ENCODE measurements at places on chromosomes 4 and X.

GRCh38 chrX:17788439-17788838, 51.1 kb downstream of the SCML1 start:
- DNase-seq = no peak

- no peak for DNase-seq
Observed at GRCh38 chrX:15781961-15782699, 8.2 kb upstream of the ZRSR2 start.

DNA sequence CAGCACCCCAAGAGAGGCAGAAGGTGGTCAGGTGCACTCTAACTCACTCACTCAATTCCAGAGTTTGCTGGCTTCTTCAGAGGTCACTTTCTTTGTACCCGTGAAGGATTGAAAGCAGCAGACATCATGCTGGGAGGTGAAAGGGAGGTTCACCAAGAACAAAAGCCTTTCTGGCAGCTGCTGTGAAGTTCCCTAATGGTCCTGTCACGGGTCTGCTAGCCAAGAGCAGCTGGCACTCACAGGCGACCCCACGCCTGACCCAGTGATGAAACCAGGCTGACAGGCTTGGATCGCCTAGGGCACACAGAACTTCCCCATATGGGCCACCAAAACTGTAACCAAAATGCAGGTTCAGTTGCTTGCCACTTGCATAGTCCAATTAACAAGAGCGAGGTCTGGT, 11.8 kb downstream of the NUDT11 start:
- DNase-seq = no peak

DNA sequence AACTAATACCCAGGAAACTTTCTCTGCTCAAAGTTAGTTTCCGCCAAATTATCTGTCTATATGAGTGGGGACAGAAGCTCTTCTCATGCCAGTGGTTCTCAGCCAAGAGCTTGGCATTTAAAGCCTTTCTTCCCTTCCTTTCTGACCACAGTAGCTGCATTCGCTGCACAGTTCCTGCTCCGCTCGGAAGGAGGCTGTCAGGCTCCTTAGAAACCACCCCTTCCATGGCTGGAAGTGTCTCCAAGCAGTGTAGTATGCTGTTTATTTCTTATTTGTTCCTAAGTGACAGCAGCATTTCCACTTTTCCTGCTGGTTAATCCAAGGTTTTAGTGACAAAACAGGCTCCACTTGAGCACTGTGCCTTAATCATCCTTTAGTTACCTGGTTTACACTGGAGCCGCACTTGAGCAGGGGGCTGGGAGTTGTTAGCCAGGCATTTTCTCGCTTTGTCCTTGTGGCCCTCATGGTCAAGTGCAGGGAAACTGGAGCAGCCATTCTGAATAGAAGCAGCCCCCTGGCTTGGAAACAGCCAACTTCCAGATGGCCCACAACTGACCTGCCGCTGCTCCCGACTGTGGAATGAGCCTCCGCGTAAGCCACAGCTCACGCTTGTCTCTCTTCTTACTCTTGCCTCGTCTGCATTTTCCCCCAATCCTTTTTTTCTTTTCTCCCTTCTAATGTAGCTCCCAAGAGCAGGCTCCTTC, 739.4 kb upstream of the TENM3 start:
- no peak for DNase-seq

- no peak for DNase-seq
Observed at GRCh38 chr4:8856835-8857621, 14.6 kb downstream of the HMX1 start.

DNA sequence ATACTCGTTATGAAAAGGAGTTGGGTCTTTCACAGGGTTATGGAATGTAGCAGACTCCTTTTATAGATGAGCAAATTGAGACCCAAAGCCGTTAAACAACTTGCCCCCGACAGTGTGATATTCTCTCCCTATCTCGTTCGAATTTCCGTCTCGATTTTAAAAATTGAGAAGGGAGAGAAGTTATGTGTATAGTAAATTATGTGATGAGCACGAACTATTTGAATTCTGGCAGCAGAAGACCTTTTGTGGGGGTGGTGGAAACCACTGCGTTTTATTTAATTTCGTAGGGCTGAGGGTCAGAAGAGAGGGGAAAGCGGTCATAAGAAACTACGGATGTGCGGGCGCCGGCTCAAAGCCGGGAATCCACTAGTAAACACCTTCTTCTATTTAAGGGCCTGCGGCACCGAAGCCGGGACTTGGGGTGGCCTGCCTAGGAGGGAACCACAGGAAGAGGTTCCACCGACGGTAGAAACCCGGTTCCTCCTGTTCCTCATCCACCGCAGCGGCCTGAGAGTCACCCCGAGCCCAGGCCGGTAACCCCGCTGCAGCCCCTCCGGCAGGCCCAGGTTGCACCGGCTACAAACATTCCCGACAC, 1.5 kb upstream of the DDX3X start:
- peak; percentile 11 for DNase-seq

- DNase-seq = no peak
Observed at GRCh38 chrX:45400027-45400779, 199.5 kb upstream of the DIPK2B start.

- no peak for DNase-seq
Observed at GRCh38 chr4:37502070-37502469, 184.1 kb downstream of the RELL1 start.

GRCh38 chr4:102543030-102543928, 42.1 kb downstream of the NFKB1 start:
- no peak for DNase-seq

DNA sequence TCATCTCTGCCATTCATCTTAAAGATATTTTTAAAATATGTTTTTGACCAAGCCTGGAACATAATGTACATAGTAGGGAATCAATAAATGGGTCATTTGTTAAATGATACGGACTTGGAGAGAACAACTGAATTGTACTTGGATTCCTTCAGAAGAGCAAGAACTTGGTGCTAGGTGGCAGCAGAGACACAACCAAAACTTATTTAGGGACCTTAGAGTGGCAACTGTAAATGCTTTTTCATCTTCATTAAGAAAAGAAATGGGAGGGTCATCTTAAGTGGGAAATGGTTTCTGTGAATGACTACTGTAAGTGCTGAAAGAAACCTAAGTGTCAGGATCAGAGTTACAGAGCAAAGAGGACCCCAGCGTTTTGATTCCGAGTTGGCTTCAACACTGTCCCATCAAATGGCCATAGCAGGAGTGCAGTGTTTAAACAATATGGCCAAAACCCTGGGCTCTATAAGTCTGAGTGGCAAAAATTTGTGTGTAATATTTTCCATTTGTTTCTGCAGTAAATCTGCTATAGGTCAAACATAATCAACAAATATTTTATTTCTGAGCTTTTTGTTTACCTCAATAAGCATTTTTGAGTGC, 213.6 kb downstream of the PALLD start:
- DNase-seq = no peak

DNA sequence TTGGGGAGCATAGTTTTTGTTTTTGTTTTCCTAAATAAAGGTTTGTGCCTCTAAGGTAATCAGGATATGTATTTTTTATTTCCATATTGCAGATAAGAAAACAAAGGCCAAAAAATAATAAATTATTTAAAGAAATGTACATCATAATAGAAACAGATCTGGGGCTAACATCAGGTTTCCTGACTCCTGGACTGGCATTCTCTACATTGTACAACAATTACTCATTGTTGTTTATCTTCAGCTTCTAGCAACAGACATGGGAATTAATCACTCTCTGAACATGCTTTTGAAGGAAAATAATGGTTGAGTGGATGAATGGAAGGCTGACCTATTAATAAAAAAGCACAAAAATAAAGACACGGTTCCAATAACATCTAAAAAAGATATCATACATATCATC, 146.2 kb downstream of the KCNIP4 start:
- DNase-seq = no peak

GRCh38 chr4:98261405-98262291, 464 bp downstream of the RAP1GDS1 start:
- DNase-seq = peak; percentile 6

GRCh38 chr4:36099509-36099908, 144.8 kb downstream of the ARAP2 start:
- DNase-seq = no peak

GRCh38 chrX:155871934-155872333, 9.2 kb upstream of the VAMP7 start:
- DNase-seq = no peak

GRCh38 chr4:38532908-38533499, 131.0 kb upstream of the KLF3 start:
- no peak for DNase-seq

- no peak for DNase-seq
Observed at GRCh38 chr4:38698176-38698575, 34.2 kb downstream of the KLF3 start.

- no peak for DNase-seq
Observed at GRCh38 chr4:107733431-107733925, 13.4 kb upstream of the PAPSS1 start.

DNA sequence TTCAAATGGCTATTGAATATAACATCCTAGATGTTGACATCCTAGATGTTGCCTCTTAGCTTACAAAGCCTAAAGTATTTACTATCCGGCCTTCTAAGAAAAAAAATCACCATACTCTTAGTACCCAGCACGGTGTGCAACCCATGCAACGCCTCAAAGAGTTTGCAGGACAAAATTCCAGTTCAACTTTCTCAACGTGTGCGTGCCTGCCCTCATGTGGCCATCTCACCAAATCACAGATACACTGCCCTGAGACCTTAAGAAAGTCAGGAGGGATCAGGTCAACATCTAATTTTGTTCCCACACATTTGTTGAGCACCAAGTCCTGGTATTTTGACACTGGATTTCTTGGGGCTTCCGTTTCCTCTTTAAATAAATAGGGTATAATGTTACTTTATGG, 68.3 kb downstream of the CRMP1 start:
- DNase-seq = no peak

DNA sequence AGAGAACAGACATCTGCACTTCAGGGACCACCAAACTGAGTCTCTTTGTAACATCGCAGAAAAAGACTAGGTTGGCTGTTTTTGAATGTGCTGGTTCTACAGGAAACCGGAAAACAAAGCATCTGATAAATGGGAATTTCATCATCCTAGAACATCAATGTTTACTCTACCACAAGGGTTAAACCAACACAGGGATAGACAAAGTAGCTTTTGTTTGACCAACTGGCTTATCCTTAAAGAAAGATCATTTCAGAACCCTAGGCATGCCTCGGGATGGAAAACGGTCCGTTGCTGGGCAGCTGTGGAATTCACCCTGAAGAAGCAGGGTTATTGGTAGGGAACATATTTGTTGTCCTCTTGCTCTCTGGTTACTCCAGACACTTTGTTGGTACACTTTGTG, 2355.5 kb upstream of the AGA start:
- no peak for DNase-seq

DNA sequence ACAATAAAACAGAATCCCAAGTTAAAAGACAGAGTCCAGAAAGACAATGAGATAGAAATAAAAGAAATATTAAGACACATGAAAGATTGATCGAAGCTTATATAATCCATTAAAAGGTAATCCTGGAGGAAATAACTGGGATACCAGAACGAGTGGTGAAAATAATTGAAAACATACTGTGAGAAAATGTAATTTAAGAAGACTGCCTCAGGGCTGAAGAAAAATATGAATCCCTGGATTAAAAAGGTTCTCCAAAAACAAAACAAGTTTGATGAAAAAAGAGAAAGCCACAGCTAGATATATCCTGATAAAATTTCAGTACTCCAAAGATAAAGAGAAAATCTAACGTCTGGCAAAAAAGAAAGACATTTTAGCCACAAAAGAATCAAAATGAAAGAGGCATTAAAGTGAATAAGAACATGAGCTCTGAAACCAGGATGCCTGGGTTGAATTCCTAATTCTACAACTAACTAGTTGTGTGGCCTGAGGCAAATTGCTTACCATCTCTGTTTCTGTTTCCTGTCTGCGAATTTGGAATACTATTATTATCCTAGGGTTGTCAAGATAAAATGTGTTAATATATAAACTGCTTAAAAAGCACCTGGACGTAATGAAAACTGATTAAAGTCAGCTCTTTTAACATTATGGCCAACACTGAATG, 5.5 kb downstream of the DDX60L start:
- no peak for DNase-seq

Measured in stimulated activated CD8-positive, alpha-beta memory T cell treated with anti-CD3 and anti-CD28 coated beads, Interleukin-4, amount 100 ng/mL, for 1 hour (primary cell).